Activated CD8-positive, alpha-beta memory T cell treated with anti-CD3 and anti-CD28 coated beads, Interleukin-2, amount 10 ng/mL, durations not matched to agents 7 days and 5 days (primary cell): ENCODE measurements at places on chromosomes 2 and 18. TPM values are rescaled to one million over a fixed set of nuclear protein-coding genes. Genes with fewer than 3 reads are reported as not detected.

DNA sequence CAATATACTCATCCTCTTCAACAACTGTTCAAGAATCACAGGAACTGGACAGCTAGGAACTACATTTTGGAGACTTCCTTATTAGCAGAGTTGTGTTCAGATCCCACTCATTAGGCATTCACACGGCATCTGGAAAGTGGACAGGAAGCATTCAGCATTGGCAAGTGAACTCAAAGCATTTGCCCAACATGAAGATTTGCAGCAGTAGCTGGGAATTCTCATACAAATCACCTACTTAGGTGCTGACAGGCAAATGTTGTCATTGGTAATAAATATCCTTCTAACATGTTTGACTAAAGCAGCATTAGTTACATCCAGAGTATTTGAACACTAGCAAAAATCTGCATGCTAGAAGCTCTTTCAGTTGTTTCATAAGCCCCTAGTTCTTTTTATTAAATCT is 350.8 kb downstream of the PTH2R start:
- no peaks in the 10 kb centered on the region for H3K4me1 ChIP-seq
- H3K27me3 ChIP-seq, result no peaks in the 10 kb centered on the region
- DNase-seq, result no peak

Gene ASXL3
- total RNA-seq, result not detected

- H3K4me3 ChIP-seq, result no peak overlapping the region
- H3K27ac ChIP-seq, result no peak overlapping the region
- no peaks in the 10 kb centered on the region for H3K36me3 ChIP-seq
- H3K27me3 ChIP-seq, result peaks cover 4% of the 10 kb centered on the region
These were observed 552.4 kb upstream of the TNP1 start for GRCh38 chr2:217412277-217412676.

Gene AKAIN1
- not detected for total RNA-seq

Gene GATA6
- not detected for total RNA-seq

GRCh38 chr2:233082222-233082930 is 22.2 kb downstream of the INPP5D start:
- H3K4me3 ChIP-seq, result peak overlapping the region; percentile 74
- peaks cover 91% of the 10 kb centered on the region for H3K4me1 ChIP-seq
- H3K27me3 ChIP-seq, result no peaks in the 10 kb centered on the region
- H3K36me3 ChIP-seq, result peaks cover 67% of the 10 kb centered on the region

- H3K4me3 ChIP-seq, result no peak overlapping the region
- H3K4me1 ChIP-seq, result peaks cover 8% of the 10 kb centered on the region
These were observed 143.1 kb downstream of the FAM161A start for GRCh38 chr2:61710711-61711110.

Gene SLC4A5
- 0.42 TPM for total RNA-seq

GRCh38 chr18:7190547-7191156 is 40.2 kb upstream of the LRRC30 start:
- H3K27ac ChIP-seq, result no peak overlapping the region
- H3K4me1 ChIP-seq, result no peaks in the 10 kb centered on the region
- no peaks in the 10 kb centered on the region for H3K36me3 ChIP-seq
- no peak overlapping the region for H3K4me3 ChIP-seq
- no peaks in the 10 kb centered on the region for H3K27me3 ChIP-seq
- DNase-seq, result no peak

DNA sequence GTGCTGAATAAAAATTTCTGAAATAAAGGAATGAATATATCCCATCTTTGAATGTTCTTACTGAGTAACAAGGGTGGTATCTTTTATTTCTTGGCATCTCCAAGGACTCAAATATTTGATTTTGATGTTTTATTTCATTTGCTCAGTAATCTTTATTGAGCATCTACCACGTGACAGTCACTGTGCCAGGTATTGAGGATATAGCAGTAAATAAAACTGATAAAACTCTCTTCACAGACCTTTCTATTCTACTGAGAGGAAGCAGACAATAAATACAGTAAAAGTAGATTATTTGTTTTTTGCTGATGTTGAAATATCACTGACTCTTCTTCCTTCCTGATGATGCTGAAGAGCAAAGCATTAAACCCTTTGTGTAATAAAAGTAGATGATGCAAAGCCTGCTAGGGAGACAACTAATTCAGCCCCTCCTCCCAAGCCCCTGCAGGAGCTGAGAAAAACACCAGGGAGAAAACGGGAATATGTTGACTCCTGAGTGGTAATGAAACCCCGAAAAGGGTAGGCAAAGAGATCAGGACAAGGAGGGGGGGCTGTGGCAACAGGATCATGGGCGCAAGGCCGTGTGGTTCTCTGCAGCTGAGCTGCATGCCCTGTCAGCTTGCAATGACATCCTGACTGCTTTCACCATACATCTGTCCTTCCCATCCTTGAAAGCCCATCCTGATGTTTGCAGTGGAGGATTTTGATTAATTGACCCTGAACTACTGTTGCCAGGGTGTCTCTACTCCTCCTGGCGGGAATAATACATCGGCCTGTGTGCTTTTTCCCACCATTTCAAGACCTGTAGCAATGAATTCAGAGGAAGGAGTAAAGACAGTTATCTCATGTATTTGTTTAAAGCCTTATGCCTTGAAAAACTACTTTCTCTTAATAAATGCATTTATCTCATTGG is 117.4 kb downstream of the EML6 start:
- no peaks in the 10 kb centered on the region for H3K4me1 ChIP-seq
- no peak overlapping the region for H3K4me3 ChIP-seq
- DNase-seq, result no peak
- no peaks in the 10 kb centered on the region for H3K36me3 ChIP-seq

DNA sequence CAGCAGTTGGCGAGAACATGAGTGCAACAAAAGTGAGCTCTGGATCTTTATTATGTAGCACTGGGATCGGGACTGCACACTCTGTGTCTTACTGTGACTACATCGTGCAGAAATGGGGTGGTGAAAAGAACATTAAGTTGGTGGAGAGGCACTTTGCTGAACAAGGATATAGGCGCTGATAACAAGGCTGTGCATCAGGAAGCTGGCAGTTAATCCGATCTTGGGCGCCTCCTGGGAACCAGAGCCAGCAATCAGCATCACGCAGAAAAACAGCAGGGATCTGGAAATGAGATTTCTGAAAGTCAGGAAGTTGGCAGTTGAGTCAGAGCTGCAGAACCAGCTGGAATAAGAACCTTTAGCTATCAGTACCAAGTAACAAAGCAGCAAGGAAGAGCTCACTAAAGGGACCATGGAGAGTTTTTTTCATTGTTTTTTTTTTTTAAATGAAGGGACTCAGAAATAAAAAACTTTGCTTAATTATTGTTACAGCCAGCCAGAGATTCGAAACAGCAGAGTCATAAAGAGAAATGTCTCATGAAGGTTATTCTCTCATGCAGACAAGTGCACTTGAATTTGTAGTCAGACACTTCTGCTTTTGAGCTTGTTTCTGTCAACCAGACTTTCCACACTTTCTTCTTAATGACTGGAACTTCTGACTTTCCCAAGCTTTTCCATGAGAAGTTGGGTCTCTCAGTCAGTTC is 22.8 kb upstream of the MYO3B start:
- H3K36me3 ChIP-seq, result no peaks in the 10 kb centered on the region
- H3K27ac ChIP-seq, result no peak overlapping the region
- no peak overlapping the region for H3K4me3 ChIP-seq
- peaks cover 2% of the 10 kb centered on the region for H3K4me1 ChIP-seq
- DNase-seq, result no peak
